ENCODE measurements at places on chromosomes 12 and 14.

GRCh38 chr12:119179335-119180021, 747 bp downstream of the HSPB8 start:
- no peak for DNase-seq

DNA sequence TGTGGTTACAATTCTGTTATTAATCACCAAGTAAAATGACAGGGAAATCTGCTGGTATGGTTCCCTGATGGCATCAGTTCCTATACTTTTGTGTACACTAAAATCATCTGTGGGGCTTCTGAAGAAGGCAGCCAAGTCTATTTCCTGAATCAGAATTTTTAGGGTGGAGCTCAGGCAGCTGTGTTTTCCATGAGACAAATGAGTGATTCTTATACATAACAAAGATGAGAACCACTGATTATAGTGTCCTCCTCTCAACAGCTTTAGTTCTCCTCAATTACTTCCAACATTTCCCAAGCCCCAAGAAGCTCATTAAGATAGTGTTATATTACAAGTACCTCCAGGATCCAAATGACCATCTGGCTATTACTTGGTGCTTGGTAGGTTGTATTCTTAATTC, 64.5 kb upstream of the USP44 start:
- no peak for DNase-seq

- DNase-seq: no peak
Observed at GRCh38 chr14:36666416-36667206, 5.0 kb downstream of the PAX9 start.

- DNase-seq: no peak
Observed at GRCh38 chr12:65882486-65882885, 58.2 kb downstream of the HMGA2 start.

GRCh38 chr12:50411051-50411660, 10.5 kb downstream of the LARP4 start:
- DNase-seq: no peak

- no peak for DNase-seq
Observed at GRCh38 chr12:102512523-102512922, 32.2 kb upstream of the IGF1 start.

GRCh38 chr12:12745576-12746211, 28.5 kb downstream of the CDKN1B start:
- no peak for DNase-seq
